NCI-H2029 (cell line): ENCODE measurements at places on chromosomes 1 and 21.

- no peak for DNase-seq
These were observed 196.0 kb downstream of the RPS6KC1 start for GRCh38 chr1:213247038-213247437.

DNA sequence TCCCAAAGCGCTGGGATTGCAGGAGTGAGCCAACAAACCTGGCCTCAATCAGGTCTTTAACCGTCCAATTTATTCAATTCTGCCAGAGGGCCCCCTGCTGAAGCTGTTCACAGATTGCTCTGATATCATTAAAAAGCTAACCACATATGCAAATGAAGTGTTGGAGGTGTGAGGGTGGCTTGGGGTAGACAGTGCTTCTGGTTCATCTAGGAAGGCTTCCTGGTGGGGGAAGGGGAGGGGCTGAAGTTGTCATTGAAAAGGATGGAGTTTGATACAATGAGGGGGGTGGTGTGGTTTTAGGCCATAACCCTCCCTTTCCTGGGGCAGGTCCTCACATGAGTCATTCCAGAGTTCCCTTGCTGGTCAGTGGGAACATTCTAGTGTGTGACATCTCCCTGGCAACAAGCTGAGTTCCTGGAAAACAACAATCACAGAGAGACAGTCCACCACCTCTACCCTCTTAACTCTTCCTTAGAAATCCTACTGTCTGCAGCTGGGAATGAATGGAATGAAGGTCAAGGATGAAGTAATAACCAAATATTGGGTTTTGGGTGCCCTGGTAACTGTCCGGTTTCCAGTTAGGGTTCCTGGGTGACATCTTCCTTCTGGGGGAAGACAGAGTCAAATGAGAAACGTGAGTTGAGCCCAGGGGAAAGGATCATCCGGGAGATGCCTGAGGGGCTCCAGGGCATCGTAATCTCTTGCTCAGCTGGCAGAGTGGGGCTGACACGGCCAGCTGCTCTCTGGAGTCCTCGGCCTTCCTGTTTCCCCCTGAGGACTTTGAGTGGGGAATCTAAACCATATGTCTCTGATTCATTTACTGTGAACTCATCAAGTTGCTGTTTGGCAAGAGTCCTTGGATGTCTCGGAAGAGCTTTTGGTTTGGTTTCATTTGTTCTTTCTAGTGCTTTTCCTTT lies 32.2 kb downstream of the BATF3 start:
- no peak for DNase-seq

- DNase-seq: peak; percentile 73
These were observed 51.7 kb downstream of the S1PR1 start for GRCh38 chr1:101288491-101288944.

DNA sequence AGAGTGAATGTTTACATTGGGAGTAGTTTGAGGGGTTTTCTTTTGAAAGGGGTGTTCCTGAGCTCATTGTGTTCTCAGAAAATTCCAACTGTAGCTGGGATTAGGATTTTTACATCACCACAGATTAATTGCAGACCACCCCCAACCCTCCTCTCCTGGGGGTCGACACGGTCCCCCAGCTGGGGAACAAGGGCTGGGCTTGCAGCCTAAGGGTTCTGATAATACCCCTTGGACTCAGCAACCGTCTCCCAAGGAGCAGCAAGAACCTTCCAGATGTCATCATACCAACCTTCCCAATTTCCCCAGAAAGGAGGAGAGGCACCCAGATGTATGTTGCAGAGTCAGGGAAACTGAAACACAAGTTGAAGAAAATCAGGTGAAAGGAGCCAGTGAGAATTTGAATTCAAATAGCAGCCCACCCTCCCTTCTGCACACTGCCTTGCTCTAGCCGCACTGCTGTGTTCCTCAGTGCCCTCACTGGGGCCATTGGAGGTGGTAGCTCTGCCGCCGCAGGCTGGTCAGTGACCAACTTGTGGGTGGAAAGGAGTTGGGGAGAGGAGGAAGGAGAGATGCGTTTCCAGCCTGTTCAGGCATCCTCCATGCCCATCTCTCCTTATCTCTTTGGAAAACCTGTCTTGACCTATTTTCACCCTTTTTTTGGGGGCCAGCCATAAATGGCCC lies 14.7 kb upstream of the IGFN1 start:
- DNase-seq: no peak

DNA sequence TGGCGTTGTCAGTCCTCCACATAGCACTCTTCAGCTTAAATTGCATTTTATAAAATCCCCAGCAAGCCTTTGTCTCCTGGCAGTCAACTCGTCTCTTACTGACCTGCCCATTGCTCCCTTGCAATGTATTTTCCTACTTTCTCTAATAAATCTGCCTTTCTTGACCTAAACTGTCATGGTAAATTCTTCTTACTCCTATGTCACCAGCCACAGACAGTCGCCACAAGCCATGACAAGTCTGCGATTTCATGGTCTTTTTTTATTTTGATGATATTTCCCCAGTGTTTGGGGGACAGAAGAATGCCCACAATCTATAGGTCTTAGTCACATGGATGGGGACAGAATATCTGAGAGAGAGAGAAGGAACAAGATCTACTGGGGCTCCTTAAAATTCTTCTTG lies 8.4 kb downstream of the IFNAR2 start:
- DNase-seq: no peak

- DNase-seq: no peak
These were observed 11.4 kb upstream of the PCBP3 start for GRCh38 chr21:45632160-45632559.

GRCh38 chr1:1666526-1666925 lies 7.7 kb upstream of the CDK11B start:
- DNase-seq: no peak

DNA sequence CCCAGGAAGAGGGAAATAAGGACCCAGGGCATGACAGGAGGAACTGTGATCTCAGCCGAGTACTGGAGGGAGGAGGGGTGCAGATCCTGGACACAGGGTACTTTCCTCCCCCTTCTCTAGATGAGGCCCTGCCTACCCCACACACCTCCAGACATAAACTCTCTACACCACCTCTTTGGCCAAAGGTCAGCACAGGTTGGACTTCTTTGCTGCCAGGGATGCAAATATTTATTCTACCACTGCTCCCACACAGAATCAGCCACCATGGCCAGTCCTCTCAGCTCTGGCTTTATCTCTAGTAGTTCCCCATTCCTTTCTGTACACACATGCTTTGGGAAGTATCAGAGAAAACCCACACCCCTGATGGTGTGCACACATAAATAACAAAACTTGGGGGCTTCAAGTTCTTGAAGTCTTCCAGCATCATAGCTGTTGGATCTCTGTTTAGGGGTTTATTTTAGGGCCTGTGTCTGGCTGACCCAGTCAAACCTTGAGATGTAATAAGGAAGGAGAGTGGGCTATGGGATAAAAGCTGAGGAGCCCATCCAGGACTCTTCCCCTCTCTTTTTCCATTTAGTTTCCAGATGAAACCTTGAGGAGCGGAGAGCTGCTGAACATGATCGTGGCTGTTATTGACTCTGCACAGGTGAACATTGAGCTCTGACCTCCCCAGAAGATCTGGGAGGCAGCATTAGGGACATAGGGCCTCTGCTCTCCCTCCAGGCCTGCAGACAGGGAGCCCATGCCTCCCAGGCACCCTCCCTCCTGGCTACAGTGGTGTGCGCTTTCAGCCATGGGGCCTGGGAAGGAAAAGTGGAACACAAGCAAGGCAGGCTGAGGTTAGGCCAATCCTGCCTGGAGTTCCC lies 6.7 kb upstream of the SLC27A3 start:
- no peak for DNase-seq

- peak; percentile 82 for DNase-seq
These were observed 7.3 kb downstream of the GNG4 start for GRCh38 chr1:235642011-235642942.

DNA sequence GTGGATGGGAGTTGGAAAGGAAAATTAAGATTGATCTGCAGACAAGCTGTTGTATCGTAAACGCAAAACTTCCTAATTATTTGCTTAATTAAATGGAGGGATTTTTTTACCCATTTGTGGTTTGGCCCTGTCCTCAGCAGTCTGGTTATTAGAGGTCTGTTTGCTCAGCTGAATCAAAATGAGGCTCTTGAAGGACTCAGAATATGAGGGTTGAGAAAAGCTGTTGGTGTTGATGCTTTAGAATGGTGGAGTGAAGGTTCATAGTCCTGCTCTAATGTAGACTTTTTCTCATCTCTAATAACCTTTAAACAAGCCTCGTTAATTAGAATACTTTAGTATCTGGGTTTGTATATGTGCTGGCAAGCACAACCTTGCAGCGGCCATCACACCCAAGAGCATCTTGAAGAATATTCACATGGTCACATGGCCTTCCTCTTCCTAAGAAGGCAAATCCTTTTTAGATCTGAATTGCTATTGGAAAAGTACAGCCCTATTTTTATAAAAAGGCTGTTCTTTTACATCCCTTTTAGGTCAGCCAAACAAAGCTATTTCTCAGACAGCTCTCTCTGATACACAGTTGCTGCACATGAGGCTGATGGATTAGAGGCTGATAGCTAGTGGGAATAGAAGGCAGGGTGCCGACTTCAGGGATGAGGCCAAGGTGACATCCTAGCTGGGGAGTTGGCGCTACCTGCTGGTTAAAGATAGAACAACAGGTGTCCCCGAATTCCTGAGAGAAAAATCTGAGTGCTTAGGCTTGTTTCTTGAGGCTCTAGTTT lies 53.8 kb downstream of the MACF1 start:
- peak; percentile 97 for DNase-seq

- no peak for DNase-seq
These were observed 1.8 kb downstream of the USP24 start for GRCh38 chr1:55213151-55213884.

DNA sequence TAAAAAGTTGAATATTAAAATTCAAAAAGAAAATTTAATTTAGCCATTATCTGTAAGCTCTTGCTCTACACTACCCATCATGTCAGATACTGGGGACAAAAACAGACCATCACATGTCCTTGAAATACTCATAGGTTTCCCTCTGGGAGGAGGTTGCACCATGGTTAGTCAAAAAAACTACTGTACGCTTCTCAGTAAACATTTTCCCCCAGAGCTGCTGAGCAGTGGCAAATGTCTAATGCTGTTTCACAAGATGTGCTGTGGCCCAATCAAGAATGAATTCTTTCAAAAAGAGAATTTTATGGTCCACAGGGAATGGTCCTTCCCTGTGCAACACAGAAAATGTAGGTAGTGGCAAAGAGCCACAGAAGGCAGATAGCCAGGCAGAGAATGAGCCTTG lies 6.1 kb downstream of the SLC25A24 start:
- no peak for DNase-seq

- no peak for DNase-seq
These were observed 3.8 kb downstream of the BCL9 start for GRCh38 chr1:147545133-147545532.

- no peak for DNase-seq
These were observed 3.8 kb upstream of the BCAS2 start for GRCh38 chr1:114585231-114585630.

GRCh38 chr1:201710632-201711597 lies 118.0 kb upstream of the IPO9 start:
- DNase-seq: no peak

DNA sequence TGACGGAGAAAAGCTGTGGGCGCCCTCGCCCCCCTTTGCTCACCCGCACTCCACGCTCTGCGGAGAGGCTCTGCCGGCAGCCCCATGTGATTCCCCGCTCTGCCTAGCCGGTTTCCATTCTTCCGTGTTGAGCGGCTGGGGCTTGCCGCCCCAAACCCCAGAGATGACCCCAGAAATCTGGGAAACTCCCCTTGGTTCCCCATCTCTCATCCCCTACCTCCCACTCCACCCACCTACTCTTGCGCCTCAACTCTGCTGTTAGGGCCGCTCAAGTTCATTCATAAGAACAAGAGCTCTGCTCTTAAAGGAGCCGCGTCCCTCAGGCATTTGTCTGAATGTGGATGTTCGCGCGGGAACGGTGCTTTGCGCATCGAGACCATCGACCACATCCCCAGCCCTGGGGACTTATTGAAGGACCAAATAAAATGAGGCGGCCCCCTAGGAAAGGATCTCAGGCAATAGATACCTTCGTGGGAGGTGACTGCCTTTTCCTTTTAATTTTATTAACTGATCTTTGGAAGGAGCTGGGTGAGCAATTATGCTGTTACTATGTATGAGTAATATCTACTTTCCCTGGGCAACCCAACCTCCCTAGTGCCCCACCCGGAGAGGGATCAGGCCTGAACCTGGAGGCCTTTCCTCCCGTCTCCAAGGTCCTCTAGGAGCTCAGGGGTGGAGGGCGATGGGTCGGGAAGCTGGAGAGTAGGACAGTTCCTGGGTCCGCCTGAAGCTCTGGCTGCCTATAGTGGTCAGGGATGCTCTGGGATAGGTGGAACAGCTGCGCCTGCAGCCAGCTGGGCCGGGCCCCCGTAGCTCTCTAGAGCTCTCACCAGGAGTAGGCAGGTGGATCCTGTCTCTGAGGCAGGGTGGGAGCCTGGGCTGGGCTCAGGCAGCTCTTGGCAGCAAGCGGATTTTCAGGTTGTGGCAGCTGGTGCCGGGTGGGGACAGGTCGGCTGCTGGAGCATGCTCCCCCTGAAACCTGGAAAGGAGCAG lies 898 bp downstream of the MFSD2A start:
- peak; percentile 100 for DNase-seq

GRCh38 chr1:219539645-219540254 lies 73.2 kb downstream of the ZC3H11B start:
- DNase-seq: no peak

GRCh38 chr1:221200464-221200863 lies 321.2 kb downstream of the HLX start:
- DNase-seq: no peak

DNA sequence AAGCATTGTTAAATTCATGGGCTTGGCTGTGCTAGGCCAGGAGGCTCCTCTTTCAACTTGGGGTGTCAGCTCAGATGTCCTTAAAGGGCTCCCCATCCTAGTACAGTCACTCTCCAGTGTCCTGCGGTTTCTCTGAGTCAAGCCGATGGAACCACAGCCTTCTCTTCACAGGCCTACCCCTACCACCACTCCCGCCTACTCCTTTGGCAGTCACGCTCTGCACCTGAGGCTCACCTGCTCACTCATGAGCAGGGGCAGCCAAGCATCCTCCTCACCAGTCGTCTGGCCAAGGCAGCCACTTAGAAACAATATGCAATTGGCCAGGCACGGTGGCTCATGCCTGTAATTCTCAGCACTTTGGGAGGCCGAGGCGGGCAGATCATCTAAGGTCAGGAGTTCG lies 3.6 kb downstream of the ACOT7 start:
- DNase-seq: no peak

DNA sequence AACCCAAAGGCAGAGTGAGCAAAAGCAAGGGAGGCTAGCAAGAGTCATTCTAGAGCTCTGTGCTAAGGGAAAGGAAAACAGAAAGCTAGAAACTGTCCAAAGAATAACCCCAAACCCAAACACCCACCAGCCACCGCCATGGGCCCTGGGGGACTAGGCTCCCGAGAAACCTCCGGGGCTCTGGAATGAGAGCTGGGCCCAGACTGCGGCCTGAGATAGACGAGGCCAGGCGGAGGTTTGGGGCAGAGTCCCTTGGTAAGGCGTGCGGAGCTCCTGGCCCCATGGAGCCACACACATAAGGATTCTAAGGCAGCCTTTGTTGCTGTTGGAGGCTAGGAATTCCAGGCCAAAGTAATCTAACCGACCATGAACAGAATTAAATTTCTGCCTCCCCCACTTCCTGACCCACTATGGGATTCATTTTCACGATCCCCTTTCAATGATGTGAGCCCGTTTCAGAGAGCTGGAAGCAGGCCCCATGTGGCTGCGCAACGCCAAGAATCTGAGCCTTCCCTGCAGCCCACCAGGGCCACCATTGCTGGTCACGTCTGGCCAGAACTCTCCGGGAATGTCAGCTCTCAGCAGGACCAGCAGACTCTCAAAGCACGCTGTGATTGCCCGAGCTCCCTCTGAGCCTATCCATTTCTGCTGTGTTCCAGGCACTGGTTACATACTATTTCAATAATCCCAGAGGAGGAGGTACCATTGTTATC lies 145.0 kb downstream of the TRABD2B start:
- no peak for DNase-seq
